ENCODE measurements at places on chromosomes 16 and 17.

GRCh38 chr16:24013864-24014645 is 178.3 kb downstream of the PRKCB start:
- DNase-seq: no peak

- DNase-seq: no peak
Measured at GRCh38 chr17:56824503-56824902, 9.2 kb downstream of the C17orf67 start.

GRCh38 chr16:16150117-16150877 is 73.0 kb downstream of the ABCC6 start:
- no peak for DNase-seq

DNA sequence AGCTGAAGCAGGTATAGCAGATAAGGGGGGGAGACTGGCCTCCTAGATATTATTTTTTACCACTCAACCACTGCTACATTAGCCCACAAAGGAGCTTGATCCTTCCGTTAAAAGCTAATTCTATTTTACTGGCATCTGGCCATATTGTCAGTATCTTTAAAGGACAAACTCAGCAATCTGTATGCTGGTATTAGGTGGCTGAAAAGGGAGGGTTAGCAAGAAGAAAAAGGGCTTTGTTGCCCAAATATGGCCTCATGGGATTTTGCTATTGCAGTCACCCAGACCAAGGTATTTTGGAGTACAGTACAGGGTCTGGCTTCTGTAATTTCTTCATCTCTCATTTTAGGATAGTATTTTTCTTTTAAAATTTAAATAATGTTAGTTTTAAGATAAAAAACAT is 14.4 kb downstream of the RFWD3 start:
- DNase-seq: no peak

- DNase-seq: no peak
Measured at GRCh38 chr17:71846561-71847110, 274.2 kb upstream of the SOX9 start.

GRCh38 chr16:77531752-77532151 is 96.9 kb upstream of the ADAMTS18 start:
- DNase-seq: peak; percentile 77

GRCh38 chr17:9023392-9024218 is 2.3 kb downstream of the NTN1 start:
- DNase-seq: no peak
